ENCODE measurements at places on chromosomes 12 and 14.

GRCh38 chr12:54890339-54890738 lies 36.0 kb downstream of the MUCL1 start:
- DNase-seq, result no peak

DNA sequence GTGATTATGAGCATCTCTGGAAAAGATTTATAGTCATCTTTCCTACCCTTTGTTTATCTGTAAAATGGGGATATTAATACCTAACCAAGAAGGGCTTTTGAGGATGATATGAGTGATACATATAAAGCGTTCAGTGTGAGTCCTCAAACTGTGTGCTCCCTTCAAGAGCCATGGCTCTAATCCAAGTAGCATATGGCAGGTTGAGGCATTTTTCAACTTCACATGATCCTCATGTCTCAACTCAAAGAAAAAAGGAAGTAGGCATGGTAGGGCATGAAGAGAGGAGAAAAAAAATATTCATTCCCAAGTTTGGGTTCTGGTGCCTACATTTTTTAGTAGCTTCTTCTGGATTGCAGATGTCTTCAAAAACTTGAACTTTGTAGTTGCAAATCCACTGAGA lies 286.3 kb upstream of the ATP2B1 start:
- no peak for DNase-seq

DNA sequence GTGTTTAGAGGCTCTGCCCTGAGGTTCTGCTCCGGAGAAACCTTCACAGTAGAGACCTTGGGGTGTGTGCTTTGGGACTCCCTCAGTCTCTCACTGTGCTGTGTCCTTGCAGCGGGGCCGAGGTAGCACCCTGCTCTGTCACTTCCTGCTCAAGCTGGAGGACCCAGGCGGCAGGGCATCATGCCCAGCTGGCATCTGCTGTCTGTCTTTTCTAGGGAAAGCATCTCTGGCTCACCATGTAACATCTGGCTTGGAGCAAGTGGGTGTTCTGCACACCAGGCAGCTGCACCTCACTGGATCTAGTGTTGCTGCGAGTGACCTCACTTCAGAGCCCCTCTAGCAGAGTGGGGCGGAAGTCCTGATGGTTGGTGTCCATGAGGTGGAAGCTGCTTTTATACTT lies 124.5 kb downstream of the ESRRB start:
- no peak for DNase-seq

GRCh38 chr14:31536201-31536960 lies 24.8 kb upstream of the NUBPL start:
- DNase-seq, result no peak

- no peak for DNase-seq
These were observed 3.0 kb downstream of the TRMT5 start for GRCh38 chr14:60977847-60978246.

DNA sequence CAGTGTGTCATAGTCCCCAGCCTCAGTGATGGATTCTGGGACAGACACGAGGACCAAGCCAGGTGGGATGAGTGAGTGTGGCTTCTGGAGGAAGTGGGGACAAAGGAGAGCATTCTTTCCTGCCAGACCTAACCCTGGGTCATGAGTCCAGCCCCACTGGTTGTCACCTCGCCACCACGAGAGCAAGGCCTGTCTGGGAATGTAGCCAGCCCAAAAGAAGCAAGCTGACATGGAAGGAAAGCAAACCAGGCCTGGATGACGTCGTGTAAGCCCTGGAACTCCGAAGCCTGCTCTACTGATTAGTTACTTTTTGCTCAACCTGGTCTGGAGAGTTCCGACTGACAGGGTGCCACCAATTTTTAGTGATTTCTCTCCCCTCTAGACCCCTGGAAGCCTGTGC lies 105.9 kb downstream of the SINHCAF start:
- no peak for DNase-seq

GRCh38 chr12:76898442-76898841 lies 19.6 kb upstream of the CSRP2 start:
- no peak for DNase-seq

- DNase-seq, result no peak
These were observed 614 bp upstream of the ARF6 start for GRCh38 chr14:49892301-49892635.

DNA sequence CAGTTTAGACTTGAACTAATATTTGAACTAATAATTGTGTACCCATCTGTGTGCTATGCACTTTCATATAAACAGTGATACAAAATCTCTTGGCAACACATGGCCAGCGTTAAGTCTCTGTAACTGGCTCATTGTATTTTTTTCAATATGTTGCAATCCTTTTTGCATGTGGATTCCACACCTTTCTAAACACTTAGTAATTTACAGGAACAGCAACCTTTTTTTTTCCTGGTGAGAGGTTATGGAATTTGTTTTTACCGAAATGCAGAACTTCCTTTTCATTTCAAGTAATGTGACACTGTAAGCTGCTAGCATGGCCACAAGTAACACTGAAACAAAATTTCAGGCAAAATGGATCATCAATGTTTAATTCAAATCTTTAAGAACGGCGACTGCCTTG lies 45.4 kb upstream of the EPS8 start:
- DNase-seq, result no peak

DNA sequence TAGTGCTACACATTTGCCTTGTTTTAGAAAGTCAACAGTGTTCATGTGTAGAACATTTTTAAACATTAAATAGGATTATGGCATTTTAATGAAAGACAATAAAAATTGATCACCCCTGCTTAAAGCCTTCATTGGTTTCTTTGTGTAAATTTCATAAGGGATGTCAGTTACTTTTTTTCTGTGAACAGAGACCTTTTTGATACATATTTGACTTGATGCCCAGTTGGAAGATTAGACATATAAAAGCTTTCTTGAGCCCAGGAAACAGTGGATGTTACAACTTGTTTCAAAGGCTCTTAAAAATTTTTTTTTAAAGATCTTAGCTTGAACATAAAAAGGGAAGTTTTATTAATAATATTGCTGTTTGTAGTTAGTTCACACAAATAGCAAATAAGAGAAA lies 168.7 kb upstream of the PDZRN4 start:
- no peak for DNase-seq

- no peak for DNase-seq
These were observed 140.8 kb downstream of the ERC1 start for GRCh38 chr12:1131811-1132224.

DNA sequence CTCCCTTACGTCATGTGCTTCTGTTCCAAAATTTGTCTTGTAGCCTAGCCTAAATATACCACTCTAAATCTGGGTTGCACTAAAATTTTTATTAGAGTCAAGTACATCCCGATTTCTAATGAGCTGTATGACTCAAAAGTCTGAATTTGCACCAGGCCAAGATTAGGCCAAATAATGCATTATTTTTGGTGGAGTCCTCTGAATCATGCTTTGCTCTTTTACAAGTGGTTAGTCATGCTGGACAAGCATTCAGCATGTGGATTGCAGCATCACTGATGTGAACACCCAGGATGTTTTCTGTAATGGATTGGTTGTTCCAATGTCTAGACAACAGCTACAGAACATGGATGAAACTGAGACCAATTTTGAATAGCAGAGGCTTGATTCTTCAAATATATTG lies 23.7 kb downstream of the HEBP1 start:
- no peak for DNase-seq

GRCh38 chr14:32657081-32657480 lies 281.6 kb upstream of the NPAS3 start:
- DNase-seq, result no peak

- no peak for DNase-seq
These were observed 257.5 kb upstream of the HMGA2 start for GRCh38 chr12:65566751-65567150.

DNA sequence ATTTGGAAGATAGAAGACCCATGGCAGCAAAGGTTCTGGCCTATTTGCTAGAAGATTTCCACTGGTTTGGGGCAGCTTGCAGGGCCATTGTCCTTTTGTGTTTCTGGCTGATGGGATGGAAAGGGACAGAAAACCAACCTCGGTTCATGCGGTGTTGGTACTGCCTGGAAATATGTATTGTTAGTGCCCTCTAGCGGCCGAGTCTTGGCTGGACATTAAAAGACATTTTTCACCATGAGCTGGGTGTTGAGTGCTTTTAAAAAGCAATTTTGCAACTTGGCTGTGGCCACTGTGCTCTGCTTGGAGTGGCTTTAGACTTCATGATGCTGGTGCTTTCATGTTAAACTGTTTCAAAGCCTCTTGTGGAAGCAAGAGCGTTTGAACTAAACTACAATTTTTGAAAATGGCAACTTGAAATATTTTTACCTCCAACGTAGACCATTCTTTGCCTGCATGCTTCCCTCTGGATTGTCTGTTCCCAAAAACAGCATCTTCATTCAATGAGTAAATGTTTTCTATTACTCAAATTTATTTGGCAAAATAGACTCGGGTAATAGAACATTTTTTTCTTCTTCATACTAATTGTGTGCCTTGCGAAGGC lies 102.7 kb upstream of the TBX5 start:
- peak; percentile 36 for DNase-seq

GRCh38 chr12:114253976-114254778 lies 151.8 kb downstream of the TBX5 start:
- no peak for DNase-seq

GRCh38 chr12:32134101-32134888 lies 27.6 kb downstream of the BICD1 start:
- no peak for DNase-seq

GRCh38 chr14:90632871-90633270 lies 183.4 kb downstream of the TTC7B start:
- DNase-seq, result no peak

- DNase-seq, result no peak
These were observed 39.1 kb downstream of the CORO1C start for GRCh38 chr12:108691998-108692808.

GRCh38 chr14:103508521-103509329 lies 13.9 kb downstream of the CKB start:
- DNase-seq, result no peak

DNA sequence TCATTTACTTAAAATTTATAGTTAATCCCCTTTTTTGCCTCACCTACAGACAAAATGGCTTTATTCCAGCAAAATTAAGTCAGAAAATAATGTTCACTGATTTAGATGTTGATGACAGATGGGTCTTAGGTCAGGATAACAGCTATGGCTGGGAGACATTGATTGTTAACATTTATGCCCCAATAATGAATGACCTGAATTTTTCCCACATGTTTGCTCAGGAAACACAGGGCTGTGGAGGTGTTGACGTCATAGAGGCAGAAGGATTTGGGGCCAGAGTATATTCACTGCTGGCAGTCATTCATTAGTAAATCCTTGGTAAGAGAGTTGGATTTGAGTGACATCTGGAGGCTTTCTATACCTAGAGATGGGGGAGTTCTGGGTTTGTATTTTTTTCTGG lies 121.3 kb downstream of the PDE3A start:
- no peak for DNase-seq

DNA sequence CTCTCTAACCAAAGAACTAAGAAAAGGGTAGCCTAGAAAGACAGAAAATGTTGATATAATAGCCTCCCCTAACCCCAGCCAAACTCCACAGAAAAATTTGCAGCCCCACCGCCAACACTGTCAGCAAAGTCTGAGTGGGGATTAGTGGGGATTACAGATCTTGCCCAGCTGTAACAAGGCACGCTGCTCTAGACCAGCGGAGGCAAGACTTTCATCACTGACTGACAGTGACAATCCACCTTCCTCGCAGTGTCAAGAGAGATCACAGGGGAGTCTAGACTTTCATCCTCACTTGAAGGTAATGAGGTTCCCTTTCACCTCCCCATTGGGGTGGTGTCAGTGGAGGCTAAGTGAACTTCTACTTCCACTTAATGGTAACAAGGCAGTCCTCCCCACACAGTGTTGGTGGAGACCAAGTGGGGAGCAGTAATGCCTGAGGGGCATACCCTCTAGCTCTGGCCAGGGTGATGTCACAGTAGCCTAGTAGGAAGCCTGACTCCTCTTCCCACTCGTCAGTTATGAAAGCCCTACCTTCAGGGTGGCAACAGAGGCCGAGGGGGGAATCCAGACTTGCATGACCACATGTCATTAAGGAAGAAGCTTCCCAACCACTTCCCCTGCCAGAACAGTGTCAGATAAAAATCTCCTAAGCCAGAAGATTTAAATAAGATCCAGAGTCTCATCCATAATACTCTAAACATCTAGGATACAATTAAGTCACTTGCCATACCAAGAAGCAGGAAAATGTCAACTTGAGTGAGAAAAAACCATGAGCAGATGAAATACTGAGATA lies 91.7 kb upstream of the RASSF8 start:
- no peak for DNase-seq

DNA sequence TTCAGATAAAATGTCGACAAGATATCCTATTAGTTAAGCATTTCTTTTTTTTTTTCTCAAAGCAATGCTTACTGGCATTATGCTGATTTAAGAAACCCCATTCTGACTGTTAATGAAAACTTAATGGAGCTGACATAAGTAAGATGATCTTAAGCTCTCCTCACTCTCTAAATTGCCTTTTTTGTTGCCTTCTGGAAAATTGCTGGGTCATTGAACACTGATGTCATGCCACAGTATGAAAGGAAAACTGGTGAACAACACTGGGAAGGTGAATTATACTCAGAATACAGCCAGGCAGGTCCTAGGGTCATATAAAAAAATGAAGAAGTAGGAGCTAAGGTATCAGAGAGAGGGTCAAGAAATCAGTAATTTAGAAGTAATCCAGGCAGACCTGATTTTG lies 179.9 kb downstream of the BTG1 start:
- no peak for DNase-seq

- no peak for DNase-seq
These were observed 705.0 kb upstream of the SEL1L start for GRCh38 chr14:82238649-82239048.

- DNase-seq, result no peak
These were observed 84.8 kb upstream of the MAP1LC3B2 start for GRCh38 chr12:116474331-116474730.

- no peak for DNase-seq
These were observed 30.8 kb downstream of the ADCK1 start for GRCh38 chr14:77830692-77831091.

- no peak for DNase-seq
These were observed 29.5 kb downstream of the SLC8B1 start for GRCh38 chr12:113305281-113305856.

DNA sequence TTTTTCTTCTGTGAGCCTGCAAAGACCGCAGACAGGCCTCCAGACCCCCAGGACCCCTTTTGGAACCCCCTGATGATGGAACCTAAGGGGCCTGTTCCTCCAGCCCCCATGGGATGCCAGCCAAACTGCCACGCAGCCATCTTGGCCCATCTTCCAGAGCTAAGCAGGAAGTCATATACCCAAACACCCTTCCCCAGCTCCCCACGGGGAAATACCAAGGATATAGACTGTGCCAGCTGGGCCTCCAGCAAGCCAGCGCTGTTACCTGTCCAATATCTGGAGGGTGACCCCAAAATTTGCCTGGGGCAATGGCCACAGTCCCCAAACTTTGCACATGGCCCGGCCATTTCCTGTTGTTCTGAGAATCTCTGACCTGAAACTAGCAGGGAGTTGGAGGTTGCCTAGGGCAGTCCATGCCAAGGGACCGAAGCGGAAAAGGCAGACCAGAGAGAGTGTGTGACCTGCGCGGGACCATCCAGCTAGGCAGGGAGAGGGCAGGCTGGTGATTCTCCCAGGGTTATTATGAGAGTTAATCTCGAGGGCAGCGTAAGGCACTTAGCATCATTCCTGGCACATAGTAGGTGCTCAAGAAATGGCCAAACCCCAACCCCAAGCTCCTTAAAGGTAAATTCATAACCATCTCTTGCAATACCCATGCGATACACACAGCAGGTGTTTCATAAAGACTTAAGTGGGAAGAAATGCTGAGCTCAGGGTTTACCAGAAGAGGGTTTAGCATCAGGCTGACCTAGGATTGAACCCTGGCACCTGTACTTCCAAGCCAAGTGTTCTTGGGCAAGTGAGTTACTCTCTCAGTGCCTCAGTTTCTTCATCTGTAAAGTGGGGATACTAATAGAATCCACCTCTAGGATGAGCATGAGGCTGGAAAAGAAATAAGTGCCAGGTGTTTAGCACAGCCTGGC lies 2.6 kb upstream of the RASAL1 start:
- DNase-seq, result no peak

Measured in stimulated activated CD8-positive, alpha-beta memory T cell treated with anti-CD3 and anti-CD28 coated beads, Interleukin-2, amount 100 ng/mL, for 1 hour (primary cell).